ENCODE measurements at places on chromosomes 6 and 20.

- no peak for DNase-seq
Measured at GRCh38 chr20:7937328-7937727, 2.9 kb downstream of the HAO1 start.

DNA sequence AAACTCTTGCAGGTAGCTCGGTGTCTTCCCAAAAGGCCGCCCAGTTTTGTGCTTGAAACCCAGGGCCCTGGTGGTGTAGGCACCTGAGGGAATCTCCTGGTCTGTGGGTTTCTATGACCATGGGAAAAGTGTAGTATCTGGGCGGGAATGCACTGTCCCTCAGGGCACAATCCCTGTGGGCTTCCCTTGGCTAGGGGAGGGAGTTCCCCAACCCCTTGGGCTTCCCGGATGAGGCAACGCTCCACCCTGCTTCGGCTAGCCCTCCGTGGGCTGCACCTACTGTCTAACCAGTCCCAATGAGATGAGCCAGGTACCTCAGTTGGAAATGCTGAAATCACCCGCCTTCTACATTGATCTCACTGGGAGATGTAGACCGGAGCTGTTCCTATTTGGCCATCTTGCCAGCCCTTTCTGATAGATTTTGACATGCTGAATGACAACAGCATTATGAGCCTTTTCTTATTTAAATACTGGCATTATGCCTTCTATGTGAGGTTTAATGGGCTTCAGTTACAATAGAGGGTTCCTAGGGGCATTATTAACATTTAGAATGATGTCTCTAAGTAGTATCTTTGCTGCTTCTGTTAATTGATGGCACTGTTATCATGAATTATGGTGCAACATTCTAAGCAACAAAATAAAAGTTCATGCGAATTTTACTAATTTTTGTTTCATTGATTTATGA, 133.7 kb upstream of the FLRT3 start:
- DNase-seq, result no peak

DNA sequence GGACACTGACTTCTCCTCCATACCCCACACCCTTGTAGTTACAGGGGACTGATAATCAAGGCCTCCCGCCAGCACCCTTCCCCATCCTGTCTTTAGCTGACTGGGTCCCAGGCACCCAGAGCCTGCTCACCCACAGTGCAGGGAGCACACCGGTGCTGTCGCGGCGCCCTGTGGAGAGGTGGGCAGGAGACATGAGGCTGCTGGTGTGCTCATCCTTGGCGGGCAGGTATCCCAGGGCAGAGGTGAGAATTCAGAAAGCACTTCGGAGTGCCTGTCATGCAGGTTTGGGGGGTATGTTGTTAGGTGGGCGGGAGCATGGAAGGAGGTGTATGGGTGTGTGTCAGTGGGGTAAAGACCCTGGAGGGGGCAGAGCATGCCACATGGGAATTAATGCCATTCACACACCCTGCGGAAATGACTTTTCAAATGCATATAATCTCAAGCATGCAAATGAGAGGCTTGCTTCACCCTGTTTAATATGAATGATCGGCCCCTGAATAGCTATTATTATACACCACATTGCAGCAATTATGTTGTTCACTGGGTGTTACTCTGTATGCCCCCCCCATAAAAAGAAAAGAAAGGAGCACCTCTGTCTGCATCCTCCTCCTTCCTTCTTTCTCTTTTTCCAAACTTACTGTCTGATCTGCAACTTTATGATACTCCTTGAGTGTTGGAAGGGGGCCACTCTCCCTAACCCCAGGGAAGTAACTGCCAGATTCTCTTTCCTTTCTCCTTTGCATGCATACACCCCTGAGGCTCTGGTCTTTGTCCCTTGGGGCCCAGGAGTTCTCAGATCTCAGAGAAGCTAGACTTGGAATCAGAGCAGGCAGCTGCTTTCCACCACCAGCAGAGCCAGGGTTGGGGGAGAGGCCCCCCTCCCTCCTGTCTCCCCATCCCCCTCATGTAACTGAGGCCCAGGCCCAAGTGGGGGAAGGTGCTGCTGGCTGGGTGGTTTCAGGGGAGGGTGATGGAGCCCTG, 16.0 kb downstream of the FOXP4 start:
- no peak for DNase-seq

DNA sequence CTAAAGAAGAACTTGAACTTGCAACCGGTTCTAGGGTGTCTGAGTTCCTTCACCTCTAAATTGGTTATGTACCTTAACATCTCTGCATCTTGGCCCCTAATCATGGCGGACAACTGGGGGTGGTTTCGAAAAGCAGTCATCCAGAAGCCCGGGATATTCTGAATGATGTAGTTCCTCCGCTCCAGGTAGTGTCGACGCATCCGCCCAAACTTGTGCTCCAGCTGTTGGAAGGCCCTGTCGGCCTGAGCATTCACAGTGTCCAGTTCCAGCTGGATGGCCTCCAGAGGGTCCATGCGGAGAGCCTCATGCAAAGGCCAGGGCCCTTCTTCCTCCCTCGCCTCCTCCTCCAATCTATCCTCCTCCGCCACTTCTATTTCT, 887 bp downstream of the TSPYL1 start:
- no peak for DNase-seq

Measured in renal cortex interstitium (tissue), 15 donors.